ENCODE measurements at places on chromosomes 1 and 21.
A peak's percentile ranks its signal among the peaks of the same experiment; 100 is the strongest.

GRCh38 chr21:46600978-46601377 is 3.9 kb downstream of the S100B start:
- DNase-seq: no peak

DNA sequence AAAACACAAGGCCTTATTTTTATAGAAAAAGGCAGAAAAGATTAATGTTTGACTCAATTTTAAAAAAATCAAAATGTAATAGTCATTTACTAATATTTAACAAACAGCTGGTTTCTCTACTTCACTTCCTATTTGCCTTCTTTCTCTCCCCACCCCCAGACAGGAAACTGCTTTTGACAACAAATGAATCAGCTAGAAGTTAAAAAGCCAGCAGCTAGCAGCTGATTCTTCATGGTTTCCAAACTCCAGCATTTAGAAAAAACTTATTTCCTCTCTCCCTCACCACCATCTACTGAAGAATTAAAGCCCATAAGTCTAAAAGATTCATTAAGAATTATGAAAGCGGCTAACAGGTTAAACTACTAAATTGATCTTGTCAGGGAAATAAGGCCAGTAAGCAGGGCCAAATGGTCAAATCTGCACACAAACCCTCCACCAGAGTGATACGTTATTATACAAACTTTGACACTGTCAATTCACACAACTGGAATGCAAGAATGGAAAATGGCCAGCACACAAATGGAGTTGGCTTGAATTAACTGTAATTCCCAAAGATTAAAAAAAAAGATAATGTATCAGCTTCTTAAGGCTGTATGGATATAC is 4.0 kb downstream of the WDR26 start:
- peak; percentile 25 for DNase-seq

- no peak for DNase-seq
Observed at GRCh38 chr1:41740630-41741239, 178.0 kb downstream of the HIVEP3 start.

DNA sequence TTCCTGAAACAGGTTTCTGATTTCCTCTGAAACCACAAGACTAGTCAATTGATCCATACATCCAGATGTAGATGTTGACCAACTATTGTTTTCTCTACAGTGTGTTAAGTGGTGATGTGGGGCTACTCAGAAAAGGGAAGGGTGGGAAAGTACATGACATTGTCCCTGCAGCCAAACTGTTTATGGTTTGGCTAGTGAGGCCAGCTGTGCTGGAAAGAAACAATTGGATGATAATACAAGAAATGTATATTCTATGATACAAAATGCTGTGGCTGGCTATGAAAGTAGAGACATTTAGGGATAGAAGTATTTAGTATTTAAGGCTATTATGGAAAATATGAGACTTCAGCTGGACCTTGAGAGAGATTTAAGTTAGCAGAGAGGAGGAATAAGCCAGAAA is 244.5 kb downstream of the ADGRL2 start:
- no peak for DNase-seq

- no peak for DNase-seq
Observed at GRCh38 chr1:71046891-71047634, 553 bp downstream of the PTGER3 start.

Measured in GM12892 (cell line).